ENCODE measurements at places on chromosomes 11 and 22.

DNA sequence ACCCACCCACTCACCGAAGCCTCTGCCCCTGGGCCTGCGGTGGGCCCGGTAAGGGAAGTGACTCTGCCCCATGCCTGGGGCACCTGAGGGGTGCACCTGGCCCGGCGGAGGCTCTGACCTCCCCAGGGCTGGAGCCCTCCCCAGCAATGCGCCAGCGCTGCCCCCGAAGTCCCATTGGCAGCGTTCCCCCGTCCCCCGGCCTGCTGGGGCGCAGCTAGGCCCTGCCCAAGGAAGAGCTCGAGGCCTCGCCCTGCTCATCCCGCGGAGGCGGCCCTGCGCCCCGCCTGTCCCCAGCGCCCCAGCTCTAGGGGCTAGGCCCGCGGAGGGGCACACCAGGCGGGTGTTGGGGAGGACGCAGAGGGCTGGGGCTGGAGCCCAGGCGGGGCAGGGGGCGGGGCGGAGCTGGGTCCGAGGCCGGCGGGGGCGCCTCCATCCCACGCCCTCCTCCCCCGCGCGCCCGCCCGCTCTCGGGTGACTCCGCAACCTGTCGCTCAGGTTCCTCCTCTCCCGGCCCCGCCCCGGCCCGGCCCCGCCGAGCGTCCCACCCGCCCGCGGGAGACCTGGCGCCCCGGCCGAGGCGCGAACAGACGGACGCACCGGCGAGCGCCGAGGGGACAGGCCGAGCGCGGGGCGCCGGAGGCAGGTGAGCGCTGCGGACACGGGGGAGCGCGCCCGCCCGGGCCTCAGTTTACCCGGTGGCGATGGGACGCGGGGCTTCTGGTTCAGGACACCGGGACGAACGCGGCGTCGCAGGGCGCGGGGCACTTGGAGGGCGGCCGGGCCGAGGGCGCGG lies at the start of gene EPS8L2:
Gene EPS8L2, plus strand, starts transcription at position 586 of the 793 bp plus-strand sequence. CDS start 3,177 bp downstream, outside the sequence.
- no peak for DNase-seq

GRCh38 chr22:46486996-46487717 lies 50.3 kb downstream of the CELSR1 start:
- no peak for DNase-seq

- no peak for DNase-seq
Measured at GRCh38 chr11:37951996-37952395, 1354.0 kb upstream of the RAG2 start.

DNA sequence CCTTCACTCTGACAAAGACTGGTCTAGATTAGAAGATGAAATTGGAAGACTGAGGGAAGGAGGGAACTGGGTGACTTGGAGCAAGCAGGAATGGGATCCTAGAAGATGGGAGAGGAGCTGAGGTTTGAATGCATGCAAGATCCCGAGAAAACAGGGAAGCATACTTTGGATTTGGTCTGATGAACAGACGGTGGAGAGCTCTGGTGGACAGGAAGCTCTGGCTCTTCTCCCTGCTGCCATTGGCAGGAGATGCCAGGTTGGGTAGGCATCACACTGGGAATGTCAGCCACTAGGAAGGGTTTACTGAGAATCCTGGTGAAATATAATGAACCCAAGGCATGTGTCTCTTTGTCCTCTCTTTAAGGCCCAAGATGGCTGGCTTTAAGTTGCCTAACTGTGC lies 16.5 kb downstream of the NAV2 start:
- no peak for DNase-seq

DNA sequence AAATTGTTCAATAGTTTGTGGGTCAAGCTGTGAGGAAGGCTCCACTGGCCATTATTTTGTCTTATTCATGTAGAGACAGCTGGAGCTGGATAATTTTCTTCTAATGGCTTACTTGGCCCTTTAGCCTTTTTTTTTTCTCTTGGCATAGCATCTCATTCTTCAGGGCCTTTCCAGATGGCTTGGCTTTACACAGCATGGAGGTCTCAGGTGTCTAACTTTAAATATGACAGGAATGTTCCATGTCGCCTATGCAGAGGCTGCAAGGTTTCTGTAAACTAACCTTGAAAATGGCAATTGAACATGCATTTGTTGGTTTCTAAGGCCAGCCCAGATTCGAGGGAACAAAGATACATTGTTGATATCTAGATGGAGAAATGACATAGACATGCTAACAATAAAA lies 247.9 kb upstream of the CNTN5 start:
- DNase-seq: no peak

DNA sequence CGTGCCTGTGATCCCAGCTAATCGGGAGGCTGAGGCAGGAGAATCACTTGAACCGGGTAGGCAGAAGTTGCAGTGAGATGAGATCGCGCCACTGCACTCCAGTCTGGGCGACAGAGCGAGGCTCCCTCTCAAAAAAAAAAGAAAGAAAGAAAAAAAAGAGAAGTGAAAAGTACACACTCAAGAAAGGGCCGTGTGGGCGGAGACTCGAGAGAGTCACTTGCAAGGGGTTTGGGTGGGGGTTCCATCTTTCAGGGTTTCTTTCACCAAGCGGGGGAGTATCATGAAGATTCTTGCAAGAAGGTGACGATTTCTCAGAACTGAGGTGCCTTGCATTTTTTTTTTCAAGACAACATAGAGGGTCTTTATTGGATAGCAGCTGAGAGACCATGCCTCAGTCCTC lies 4.0 kb upstream of the IFITM5 start:
- no peak for DNase-seq

DNA sequence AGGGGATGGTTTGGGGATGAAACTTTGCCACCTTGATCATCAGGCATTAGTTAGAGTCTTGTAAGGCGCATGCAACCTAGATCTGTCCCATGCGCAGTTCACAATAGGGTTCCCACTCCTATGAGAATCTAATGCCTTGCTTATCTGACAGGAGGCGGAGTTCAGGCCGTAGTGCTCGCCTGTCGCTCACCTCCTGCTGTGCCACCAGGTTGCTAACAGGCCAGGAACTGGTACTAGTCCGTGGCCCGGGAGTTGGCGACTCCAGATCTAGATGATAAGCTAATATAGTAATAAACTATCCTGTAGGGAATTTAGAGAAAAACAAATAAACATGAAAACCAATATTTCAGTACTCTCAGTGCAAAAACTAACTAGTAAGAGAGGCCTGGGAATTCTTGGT lies 155.4 kb upstream of the ANO5 start:
- DNase-seq: no peak

GRCh38 chr22:20392983-20393704 lies 807 bp upstream of the ZNF74 start:
- DNase-seq: no peak

DNA sequence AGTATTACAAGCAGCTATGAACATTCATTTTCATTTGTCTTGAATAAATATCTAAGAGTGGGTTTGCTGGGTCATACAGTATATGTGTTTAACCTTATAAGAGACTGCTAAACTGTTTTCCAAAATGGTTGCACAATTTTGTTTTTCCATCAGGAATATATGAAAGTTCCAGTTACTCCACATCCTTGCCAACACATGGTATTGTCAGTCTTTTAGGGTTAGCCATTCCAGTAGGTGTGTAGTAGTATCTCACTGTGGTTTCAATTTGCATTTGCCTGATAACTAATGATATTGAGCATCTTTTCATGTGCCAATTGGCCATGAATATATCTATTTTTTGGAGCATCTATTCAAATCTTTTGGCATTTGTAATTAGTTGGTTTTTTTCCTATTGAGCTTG lies 7.7 kb upstream of the CCDC83 start:
- no peak for DNase-seq

DNA sequence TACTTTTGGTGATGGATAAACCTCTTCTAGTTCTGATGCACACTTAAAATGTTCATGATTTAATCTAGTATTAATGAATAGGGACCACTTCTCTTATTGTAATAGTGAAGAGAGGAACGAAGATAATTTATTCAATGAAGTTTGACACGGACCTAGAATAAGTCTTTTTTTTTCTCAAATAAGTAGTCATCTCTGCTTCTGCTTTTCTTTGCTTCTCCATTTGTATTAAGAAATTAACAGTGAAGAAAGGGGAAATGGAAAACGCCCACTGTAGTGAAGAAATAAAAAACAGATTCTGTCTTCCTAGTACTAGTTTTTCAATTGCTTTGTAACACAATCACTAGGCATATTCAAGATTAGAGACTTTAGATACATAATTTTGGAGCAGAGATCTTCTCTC lies 73.0 kb downstream of the CD44 start:
- no peak for DNase-seq

- DNase-seq: no peak
Measured at GRCh38 chr11:16862726-16863125, 124.3 kb downstream of the C11orf58 start.

DNA sequence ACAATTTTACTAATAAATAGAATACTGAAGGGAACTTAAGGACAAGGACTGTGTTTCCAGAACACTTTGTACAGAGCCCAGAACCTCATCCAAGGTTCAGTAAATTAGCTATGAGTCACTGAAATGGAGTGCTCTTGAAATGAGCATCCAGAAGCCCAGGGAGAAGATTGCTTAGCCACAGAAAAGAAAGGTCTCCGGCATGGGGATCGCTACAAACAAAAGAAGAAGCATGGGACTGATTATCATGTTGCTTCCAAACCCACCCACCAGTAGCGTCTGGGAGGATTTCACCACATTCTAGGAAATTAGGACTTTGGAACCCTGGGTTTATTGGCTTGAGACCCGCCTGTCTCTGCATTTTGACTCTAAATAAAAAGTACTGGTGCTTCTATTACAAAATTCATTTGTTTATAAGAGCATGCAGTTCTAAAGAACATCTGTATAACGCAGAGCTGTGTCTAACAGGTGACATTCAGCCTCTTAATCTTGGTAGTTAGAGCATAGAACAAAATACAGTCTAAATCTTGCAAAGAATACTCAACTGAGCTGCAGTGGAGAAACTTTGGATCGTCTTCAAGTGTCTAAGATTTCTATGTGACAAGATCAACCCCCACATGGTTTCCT lies 35.9 kb upstream of the SESN3 start:
- no peak for DNase-seq

DNA sequence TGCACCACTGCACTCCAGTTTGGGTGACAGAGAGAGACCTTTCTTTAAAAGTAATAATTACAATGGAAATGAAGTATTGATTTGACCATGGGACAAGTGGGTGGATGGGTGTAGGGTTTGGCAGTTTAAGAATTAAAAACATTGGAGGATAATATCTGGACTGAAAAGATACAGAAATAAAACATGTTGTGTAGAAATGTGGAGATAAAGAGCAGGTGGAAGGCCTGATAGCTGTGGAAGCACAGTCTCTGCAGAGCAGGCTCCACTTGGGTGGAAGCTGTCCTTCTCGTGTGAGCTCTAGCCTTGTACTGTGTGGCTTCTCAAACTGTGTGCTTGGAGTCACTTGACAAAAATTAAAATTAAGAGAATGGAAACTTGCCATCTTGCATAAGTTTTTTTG lies 25.6 kb downstream of the APLP2 start:
- no peak for DNase-seq

DNA sequence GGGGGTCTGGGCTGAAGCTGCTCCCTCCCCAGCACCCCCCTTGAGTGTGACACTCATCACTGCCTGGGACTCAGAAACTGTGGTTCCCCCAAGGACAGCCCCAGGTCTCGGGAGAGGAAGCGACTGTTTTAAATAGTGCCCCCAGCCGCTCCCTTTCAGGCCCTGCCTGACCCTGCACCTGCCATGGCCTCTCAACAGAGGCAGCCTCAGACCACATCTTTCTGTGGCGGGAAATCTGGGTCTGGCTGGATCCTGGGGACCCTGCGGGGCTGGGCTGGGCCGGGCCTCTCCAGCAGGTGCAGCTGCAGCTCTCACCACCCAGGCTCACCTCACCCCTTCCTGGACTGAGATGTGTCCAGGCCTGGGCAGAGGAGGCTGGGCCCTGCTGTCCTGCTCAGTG lies 3.7 kb upstream of the IGLL1 start:
- DNase-seq: no peak

DNA sequence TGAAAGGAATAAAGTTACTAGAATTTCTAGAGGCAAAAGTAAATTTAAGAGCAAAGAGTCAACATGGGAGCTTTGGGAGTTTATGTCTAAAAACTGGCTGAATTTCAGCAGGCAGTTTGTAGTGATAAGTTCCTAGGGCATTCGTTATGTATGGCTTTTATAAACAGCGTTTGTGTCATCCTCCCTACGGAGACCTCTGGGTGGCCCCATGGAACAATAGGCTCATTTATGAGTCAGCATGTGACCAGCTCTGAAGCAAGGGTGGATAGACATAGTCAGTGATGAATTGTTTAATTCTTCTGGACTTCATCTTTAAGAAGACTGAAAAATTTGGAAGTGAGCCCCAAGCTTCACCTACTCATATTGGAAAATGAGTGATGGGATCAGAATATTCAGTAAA lies 37.1 kb downstream of the SVIP start:
- peak; percentile 92 for DNase-seq

GRCh38 chr11:126165757-126166156 lies 45.7 kb downstream of the RPUSD4 start:
- no peak for DNase-seq

GRCh38 chr11:121372671-121373429 lies 79.3 kb upstream of the SORL1 start:
- no peak for DNase-seq

GRCh38 chr11:46658259-46658658 lies 40.9 kb downstream of the ATG13 start:
- no peak for DNase-seq

GRCh38 chr11:113267493-113267892 lies 46.9 kb upstream of the TTC12 start:
- DNase-seq: no peak

GRCh38 chr11:126973051-126973450 lies 27.5 kb downstream of the KIRREL3 start:
- no peak for DNase-seq

GRCh38 chr11:44695169-44695833 lies 31.5 kb upstream of the TSPAN18 start:
- no peak for DNase-seq
